Peyer's patch (tissue), 4 donors: ENCODE measurements at places on chromosomes 11 and 22.

DNA sequence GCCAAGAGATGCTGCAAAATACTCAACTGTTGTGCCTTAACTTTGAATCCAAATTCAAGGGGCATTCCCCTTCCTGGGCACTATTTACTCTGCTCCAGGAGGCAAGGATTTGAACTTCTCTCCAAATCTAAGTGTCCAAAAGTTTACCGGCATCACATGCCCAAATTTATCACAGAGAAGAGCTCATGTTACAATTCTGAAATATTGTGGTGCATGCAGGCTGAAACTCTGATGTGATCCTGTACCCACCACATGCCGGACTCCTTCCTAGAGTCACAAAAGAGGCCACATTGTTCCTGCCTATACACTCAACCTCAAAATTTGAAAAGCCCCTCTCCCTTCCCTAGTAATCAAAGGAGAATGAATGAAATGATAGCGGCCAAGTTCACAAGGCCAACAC lies 1.3 kb downstream of the TRAF6 start:
- DNase-seq: no peak

DNA sequence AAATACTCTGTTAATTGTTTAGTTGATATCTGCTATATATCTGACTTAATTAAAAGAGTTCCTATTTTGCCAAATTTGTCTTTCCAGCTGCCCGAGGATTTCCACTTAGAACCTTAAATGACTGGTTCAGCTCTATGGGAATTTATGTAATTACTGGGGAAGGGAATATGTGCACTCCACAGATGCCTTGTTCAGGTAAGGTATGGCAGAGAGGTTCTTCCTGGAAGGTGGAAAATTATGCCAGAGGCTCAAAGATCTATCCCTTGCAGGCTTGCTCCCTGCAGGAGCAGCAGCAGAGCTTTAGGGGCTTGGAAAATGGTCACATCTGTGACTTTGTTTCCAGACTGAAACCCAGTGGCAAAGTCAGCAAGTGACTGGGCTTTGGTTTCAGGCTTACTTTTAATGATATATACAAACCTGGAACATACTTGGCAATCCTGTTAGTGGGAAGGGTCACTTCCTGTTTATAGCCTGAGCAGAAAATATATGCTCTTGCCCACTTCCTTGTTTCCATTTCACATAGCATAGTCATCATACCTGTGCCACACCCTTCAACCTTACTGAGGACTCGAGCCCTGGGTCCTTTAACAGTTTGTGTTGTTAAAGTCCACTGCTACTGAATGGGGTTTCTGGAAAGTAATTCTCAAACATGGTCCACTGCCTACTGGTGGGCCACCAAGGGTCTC lies 23.7 kb downstream of the WBP2NL start:
- DNase-seq: no peak

- no peak for DNase-seq
These were observed 16.2 kb upstream of the TEAD1 start for GRCh38 chr11:12657981-12658380.

DNA sequence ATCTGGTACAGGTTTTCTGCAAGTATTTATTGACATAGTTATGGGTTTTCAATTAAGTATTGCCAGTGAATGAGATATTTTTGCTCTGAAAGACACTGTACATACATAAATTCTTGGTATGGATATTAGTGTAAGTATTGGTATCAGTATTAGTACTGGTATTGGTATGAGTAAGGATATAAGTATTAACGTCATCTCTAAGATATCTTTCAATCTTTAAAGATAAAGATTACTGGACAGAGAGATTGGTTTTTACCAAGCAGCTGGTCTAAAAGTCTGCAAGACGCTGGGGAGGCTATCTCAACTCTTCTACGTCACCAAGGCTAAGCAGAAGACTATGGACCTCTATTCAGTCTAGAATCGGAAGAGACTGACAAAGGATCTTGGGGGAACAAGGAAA lies 234.5 kb downstream of the NXPE2 start:
- DNase-seq: no peak

DNA sequence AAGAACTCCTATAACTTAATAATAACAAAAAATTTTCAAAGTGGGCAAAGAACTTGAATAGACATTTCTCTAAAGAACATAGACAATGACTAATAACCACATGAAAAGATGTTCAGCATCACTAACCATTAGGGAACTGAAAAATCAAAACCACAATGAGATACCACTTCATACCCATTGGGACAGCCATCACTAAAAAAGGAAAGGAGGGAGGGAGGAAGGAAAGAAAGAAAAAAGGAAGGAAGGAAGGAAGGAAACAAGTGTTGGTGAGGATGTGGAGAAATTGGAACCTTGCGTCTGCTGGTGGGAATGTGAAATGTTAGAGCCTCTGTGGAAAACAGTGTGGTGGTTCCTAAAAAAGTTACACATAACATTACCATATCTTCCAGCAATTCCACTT lies 55.8 kb downstream of the MS4A13 start:
- DNase-seq: no peak

GRCh38 chr11:14969901-14970323 lies 2.2 kb downstream of the CALCA start:
- DNase-seq: peak; percentile 53

DNA sequence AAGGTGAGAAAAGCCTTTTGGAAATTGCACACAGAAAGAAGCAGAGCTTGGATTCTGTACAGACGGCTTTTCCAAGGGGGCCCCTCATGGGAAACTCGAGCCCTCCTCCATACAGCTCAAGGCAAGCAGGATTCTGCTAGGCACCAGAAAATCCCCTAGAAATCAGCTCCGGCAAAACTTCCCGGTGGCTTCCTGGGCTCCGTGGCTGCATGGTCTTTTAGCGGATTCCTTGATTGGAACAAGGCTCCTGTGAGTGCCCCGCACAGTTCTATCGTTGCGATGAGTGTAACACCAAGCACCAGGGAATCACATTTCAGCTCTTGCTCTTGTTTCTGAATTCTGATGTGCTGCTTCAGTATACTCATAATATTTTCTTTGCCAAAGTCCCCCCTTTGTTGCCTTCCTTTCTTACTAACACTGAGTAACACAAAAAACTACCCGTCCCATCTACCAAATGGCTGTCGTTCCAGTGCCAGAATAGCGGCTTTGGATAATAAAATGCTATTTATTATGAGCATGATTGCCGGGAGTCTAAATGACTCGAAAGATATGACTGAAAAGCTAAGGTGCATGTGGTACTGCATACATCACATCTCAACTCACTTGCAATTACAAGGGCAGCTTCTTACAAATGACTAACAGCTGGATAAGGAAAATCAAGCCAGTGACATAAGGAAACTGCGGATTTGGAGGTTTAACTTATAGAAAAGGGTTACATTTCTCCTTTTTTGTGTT lies 494.1 kb downstream of the DLG2 start:
- DNase-seq: no peak

DNA sequence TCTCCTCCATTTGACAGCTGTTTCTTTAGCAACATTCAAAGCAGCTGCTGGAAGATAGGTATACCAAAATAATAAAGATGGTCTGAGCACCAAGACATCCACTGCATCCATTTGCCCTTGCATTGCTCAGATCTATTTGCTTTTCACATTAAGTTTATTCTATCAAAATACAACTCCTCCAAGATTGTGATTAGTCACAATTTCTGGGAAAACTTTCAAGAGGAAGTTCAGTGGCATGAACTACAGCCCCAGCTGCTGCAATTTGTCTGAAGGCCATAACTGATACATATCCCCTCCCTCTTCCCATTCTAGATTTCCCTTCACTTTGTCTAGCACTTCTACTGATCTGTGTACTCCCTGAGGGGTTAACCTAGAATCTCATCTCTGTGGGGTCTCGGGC lies 117.5 kb upstream of the CEP126 start:
- DNase-seq: no peak

- DNase-seq: no peak
These were observed 45.8 kb upstream of the CYP2D6 start for GRCh38 chr22:42176255-42176915.

- no peak for DNase-seq
These were observed 5.5 kb downstream of the PRG3 start for GRCh38 chr11:57375490-57375889.

- DNase-seq: no peak
These were observed 291.8 kb downstream of the MIAT start for GRCh38 chr22:26949193-26949592.

DNA sequence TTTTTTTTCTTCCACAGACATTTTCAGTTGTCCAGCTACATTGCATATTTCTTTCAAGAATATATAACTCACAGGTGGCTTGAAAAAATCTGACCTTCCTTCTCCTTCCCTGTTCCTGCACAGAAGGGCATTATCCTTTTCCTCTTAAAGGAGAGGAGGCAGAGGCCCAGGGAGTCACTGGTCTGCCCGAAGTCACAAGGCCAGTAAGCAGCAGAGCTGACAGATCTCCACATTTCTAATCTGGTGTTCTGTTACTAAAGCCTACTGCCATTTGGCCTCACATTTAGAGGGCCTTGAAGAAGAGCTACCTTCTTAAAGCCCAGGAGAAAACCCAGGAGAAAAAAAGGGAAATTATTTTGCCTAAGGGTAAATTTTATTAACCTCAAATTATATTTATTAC lies 12.3 kb downstream of the ENDOD1 start:
- no peak for DNase-seq

DNA sequence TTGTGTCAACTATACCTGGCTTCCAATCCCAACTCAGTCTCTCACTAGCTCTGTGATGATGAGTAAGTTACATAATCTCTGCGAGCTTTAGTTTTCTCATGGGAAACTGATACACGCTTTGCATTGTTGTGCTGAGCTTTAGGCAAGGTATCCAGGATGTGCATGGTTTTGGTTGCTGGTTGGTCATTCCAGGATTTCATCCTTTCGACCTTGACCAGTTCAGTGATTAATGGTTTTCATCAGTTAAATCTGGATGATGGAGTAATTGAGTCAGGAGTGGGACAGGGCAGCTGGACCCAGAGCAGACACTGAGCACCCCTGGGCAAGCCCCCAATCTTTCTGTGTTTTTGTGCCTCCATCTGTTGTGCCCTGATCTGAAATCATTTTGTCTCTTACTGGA lies 417.3 kb upstream of the CADM1 start:
- no peak for DNase-seq
